PC-9 (cell line): ENCODE measurements at places on chromosomes 12 and 14. TPM values are rescaled to one million over a fixed set of nuclear protein-coding genes. Genes with fewer than 3 reads are reported as not detected.

GRCh38 chr14:92724516-92725340, 23.7 kb downstream of the LGMN start:
- DNase-seq, result no peak
- H3K4me3 ChIP-seq, result no peak overlapping the region
- peaks cover 55% of the 10 kb centered on the region for H3K4me1 ChIP-seq
- no peak overlapping the region; the same call in 1 of the 2 replicates for H3K27ac ChIP-seq
- H3K27me3 ChIP-seq, result no peaks in the 10 kb centered on the region
- H3K36me3 ChIP-seq, result no peaks in the 10 kb centered on the region

The DTX1 gene
- total RNA-seq, result 0.13 and 0.25 TPM in 2 replicates

The INHBE gene
- 0.73 and 0.90 TPM in 2 replicates for total RNA-seq

The CISTR gene
- not detected in 2 replicates for total RNA-seq
